ENCODE measurements at places on chromosomes 5 and 9.

- no peak for DNase-seq
These were observed 25.8 kb upstream of the GPX8 start for GRCh38 chr5:55134053-55134722.

DNA sequence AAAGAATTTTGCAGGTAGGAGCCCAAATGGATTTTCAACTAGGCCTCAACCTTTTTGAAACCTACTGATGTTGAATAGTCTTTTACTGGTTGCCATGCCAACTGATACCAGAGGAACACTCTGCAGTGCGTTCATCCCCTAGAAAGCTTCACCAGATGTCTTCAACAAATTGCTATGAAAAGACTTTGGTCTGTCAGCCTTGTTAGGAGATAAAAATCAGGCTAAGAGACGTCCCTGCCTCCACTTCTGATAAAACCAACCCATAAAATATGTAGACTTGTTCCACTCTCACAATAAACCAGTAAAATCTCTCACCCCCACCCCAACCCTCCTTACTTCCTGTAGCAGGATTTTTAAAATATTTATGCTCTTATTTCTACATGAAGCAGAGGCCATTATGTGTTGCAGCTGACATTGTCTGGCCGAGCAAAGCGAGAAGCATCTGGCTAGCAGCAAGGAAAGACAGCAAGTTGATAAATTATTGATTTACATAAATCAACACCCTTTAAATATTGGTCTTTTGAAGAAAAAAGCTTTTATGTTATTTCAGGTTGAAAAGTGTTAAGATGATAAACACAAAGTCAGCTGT, 428.7 kb downstream of the ISL1 start:
- DNase-seq: no peak

- no peak for DNase-seq
These were observed 717.3 kb upstream of the CHD1 start for GRCh38 chr5:99646011-99646647.

GRCh38 chr5:148619484-148619883, 34.8 kb downstream of the HTR4 start:
- DNase-seq: no peak

GRCh38 chr5:175809531-175810121, 61.8 kb upstream of the CPLX2 start:
- DNase-seq: no peak

DNA sequence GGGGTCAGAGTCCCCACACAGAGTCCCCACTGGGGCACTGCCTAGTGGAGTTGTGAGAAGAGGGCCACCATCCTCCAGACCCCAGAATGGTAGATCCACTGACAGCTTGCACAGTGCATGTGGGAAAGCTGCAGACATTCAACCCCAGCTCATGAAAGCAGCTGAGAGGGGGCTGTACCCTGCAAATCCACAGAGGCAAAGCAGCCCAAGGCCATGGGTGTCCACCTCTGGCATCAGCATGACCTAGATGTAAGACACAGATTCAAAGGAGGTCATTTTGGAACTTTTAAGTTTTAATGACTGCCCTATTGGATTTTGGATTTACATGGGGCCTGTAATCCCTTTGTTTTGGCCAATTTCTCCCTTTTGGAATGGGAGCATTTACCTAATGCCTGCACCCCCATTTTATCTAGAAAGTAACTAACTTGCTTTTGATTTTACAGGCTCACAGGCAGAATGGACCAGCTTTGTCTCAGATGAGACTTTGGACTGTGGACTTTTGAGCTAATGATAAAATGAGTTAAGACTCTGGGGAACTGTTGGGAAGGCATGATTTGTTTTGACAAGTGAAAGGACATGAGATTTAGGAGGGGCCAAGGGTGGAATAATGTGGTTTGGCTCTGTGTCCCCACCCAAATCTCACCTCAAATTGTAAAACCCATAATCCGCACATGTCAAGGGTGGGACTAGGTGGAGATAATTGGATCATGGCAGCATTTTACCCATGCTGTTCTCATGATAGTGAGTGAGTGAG, 56.3 kb upstream of the ITGA1 start:
- DNase-seq: no peak

GRCh38 chr9:4425319-4426045, 64.8 kb upstream of the SLC1A1 start:
- no peak for DNase-seq

- no peak for DNase-seq
These were observed 6.5 kb upstream of the TMEM210 start for GRCh38 chr9:137178201-137178938.

- no peak for DNase-seq
These were observed 15.7 kb downstream of the FTMT start for GRCh38 chr5:121867403-121867802.

- DNase-seq: no peak
These were observed 16.1 kb downstream of the GDA start for GRCh38 chr9:72165326-72165725.

DNA sequence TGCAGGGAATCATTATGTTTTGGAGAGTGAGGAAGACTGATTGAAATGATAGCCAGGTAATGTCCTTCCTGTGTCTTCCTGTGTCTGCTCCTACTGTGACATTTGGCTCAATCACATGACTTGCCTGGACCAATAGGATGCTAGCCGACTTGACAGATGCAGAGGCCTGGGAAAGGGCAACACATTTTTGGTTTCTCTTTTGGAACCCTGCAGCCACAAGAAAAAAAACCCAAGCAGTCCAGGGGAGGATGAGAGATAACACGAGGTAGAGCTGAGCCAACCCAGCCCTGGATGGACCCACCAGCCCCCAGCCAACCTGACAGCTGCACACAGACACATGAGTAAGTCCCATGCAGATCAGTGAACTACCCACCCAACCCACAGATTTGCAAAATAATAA, 256.1 kb upstream of the SMARCA2 start:
- DNase-seq: no peak

GRCh38 chr9:137376386-137376785, 46.6 kb downstream of the EXD3 start:
- DNase-seq: no peak

GRCh38 chr9:10701906-10702305, 89.1 kb upstream of the PTPRD start:
- no peak for DNase-seq

- DNase-seq: no peak
These were observed 462.8 kb downstream of the ISL1 start for GRCh38 chr5:51846015-51846414.

DNA sequence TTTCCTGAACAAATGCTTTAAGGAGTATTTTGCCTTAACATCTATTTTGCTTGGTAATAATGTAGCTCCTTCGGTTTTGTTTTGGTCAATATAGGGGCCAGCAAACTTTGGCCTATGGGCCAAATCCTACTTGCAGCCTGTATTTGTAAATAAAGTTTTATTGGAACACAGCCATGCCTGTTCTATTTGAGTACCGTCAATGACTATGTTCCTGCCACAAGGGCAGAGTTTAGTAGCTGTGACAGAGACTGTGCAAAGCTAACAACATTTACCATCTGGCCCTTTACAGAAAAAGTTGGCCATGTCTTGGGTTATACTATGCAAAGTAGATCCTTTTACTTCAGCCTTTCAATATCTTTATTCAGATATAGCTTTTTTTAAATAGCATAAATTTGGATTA, 113.4 kb downstream of the NR3C1 start:
- no peak for DNase-seq

GRCh38 chr9:89854715-89855475, 250.1 kb downstream of the GADD45G start:
- DNase-seq: no peak

DNA sequence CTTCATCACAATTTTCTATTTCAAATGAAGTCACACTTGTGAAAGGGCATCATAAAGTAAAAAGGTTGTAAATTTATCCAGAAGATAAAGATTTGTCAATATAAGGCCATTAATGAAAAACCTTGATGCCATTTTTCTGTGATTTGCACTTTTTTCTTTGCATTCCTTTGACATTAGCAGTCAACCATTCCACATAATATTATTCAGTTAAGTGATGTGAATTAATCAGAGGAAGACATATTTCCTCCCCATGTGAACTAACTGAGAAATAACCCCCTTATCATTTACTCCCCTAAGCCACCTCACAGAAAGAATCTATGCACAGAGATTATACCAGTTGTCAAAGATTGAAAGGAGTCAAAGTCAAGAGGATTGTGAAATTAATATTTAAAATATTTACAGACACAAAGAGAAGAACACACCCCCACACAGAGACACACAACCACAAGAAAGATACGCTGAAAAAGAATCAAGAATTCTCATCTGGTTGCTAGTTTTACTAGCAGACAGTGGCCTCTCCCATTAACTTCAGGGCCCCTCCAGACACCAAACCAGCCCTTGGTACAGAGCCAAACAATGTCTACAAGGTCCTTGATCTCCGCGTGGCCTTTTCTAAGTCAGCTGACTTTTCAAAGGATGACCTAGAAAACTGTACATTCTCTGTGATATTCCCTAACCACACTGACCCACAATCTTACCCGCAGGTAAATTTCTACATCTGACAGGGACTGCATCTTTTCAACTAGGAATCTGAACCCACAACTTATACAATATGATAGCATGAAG, 29.5 kb downstream of the GNAQ start:
- DNase-seq: no peak

GRCh38 chr5:139392324-139392677, 2.6 kb upstream of the MZB1 start:
- DNase-seq: no peak

DNA sequence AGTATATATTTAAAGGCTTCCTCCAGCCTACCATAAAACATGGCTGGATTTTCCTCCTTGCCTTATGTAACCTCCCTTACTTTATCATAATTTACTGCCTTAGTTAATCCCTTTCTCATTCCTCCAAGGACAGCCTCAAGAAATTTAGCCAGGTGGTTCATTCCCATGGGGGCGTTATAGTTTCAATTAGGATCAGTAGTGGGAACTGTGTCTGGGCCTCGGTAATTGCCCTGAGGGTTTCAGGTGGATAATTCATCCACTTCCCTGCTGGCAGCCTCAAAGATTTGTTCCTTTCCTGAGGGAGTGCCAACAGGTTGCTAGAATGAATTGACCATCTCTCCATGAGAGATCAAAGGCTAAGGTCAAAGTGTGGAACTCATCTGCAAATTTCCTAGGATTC, 4.3 kb upstream of the GM2A start:
- no peak for DNase-seq

GRCh38 chr5:76274571-76274970, 128.5 kb upstream of the IQGAP2 start:
- DNase-seq: no peak

DNA sequence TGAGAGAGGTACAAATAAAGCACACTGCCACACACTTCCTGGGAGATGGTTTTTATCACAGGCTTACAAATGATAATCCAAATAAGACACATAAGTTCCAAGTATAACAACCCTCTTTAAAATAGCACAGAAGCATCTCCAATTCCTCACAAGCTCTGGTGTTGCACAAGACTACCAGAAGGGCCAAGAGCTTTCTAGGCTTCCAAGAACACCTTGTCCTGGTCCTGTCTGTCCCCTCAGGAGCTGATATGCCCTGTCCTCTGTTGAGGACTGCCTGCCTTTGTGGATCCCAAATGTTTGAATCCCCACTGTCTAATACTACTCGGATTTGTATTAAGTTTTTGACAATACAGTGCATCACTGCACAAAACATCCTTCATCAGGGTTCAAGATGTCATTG, 110.1 kb downstream of the SPOCK1 start:
- no peak for DNase-seq

DNA sequence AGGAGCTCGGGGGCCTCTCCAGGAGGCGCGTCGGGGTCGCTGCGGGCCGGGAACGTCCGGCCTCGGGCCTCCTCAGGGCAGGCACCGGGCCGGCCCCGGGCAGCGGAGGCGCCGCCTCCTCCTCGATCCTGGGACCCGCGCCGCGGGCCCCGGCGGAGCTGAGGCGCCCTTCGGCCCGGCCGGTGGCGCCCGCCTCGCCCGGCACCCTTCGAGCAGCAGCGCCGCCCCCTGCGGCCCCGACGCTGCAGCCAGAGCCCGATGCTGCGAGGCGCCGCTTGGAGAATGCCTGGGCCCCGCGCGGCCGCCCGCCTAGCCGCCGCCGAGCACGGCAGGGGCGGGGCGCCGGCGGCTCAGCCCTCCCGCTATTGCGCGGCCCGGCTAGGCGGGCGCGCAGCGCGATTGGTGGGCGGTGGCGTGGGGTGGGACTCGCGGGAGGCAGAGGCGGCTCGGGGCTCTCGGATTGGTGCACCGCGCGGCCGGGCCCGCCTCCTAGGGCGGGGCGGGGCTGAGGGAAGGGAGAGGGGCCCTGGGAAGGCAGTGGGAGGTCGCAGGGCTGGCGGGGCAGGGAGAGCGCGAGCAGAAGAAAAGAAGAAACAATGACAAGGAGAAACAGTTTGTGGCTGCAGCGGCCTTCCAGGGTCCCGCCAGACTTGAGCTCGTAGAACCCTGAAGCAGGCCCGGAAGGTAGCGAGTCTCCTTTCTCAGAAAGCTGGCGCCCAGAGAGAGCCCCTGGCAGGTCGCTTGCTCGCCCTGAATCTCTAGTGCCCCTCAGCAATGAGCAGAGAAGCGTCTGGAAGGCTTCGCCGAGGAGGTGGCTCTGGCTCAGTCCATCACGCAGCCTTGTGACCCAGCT, at the start of gene EEIG1:
Gene EEIG1 (minus strand): TSS at position 284 of the 853 bp plus-strand sequence. CDS start 852 bp downstream, outside the sequence.
- DNase-seq: peak; percentile 86

GRCh38 chr5:75668977-75669689, 48.1 kb downstream of the POC5 start:
- DNase-seq: peak; percentile 23

DNA sequence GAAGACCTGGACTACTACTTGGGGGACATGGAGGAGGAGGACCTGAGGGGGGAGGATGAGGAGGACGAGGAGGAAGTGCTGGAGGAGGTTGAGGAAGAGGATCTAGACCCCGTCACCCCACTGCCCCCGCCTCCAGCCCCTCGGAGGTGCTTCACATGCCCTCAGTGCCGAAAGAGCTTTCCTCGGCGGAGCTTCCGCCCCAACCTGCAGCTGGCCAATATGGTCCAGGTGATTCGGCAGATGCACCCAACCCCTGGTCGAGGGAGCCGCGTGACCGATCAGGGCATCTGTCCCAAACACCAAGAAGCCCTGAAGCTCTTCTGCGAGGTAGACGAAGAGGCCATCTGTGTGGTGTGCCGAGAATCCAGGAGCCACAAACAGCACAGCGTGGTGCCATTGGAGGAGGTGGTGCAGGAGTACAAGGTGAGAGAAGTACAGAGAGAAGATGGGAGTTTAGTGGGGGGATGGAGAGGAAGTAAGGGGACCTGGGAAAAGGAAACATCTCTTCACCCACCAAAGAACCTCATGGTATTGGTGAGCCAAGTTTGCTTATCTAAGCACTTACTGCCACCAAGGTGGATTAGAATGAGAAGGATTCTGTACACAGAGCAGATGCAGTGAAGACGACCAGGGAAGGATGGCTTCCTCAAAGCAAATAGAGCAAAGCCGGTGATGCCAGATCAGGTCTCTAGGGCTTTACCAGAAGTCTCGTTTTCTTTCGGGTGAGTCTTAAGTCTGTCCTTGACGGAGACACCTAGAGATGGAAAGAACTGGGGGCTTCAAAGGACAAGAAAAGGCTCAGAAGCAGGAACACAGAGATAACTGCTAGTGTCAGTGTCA, 1.5 kb downstream of the TRIM41 start:
- DNase-seq: no peak

- no peak for DNase-seq
These were observed 21.2 kb downstream of the UBE2QL1 start for GRCh38 chr5:6469836-6470235.

GRCh38 chr5:72556351-72557166, 49.3 kb upstream of the ZNF366 start:
- DNase-seq: peak; percentile 36

All from DMS153 (cell line).